ENCODE measurements at places on chromosomes 16 and 17. TPM values are rescaled to one million over a fixed set of nuclear protein-coding genes. Genes with fewer than 3 reads are reported as not detected.

Gene KRTAP9-7
- not detected for total RNA-seq

Gene TMEM114
- not detected for total RNA-seq

Gene ANKS4B
- total RNA-seq: not detected

Gene TEKT3
- not detected for total RNA-seq

Gene CCL1
- not detected for total RNA-seq

Gene MKS1
- 10.5 TPM for total RNA-seq

Gene TPSG1
- 0.54 TPM for total RNA-seq

Gene KRTAP4-3
- total RNA-seq: not detected

Gene CBX1
- 35.7 TPM for total RNA-seq

Gene RILP
- 16.1 TPM for total RNA-seq

Gene KRT31
- total RNA-seq: not detected

Gene KRT36
- not detected for total RNA-seq

Gene PRR35
- not detected for total RNA-seq

Gene DNAH17
- 0.14 TPM for total RNA-seq

Gene RUNDC3A
- total RNA-seq: 0.81 TPM

Gene PRAC1
- not detected for total RNA-seq

Data from thoracic aorta (tissue), 2 donors.